ENCODE measurements at places on chromosomes 5 and 9.

DNA sequence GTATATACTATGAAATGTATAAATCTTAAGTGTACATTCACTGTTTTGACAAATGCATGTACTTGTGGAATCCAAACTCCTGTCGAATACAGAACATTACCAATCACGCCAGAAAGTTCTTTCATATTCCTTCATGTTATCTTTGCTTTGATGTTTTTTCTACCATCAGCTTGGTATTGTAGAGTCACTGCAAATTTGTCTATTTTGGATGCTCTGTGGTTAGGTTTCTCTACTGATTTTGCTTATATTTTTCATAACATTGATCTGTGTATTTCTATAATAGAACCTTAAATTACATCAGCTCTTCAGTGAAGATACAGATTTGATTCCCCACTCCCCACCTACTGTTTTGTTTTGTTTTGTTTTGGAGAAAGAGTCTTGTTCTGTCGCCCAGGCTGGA is 30.8 kb downstream of the HABP4 start:
- no peak for DNase-seq

GRCh38 chr5:89457411-89458331 is 574.7 kb upstream of the MEF2C start:
- DNase-seq: no peak

- peak; percentile 9 for DNase-seq
Observed at GRCh38 chr9:83623679-83624076, 735 bp downstream of the IDNK start.

GRCh38 chr5:180090098-180090768 is 18.7 kb upstream of the RNF130 start:
- peak; percentile 70 for DNase-seq

- DNase-seq: no peak
Observed at GRCh38 chr5:32589416-32589815, 4.1 kb downstream of the SUB1 start.

- DNase-seq: no peak
Observed at GRCh38 chr9:91812191-91812590, 137.8 kb downstream of the ROR2 start.

GRCh38 chr5:2261004-2261703 is 378.4 kb upstream of the IRX4 start:
- DNase-seq: no peak

GRCh38 chr9:79744521-79744920 is 172.8 kb downstream of the TLE4 start:
- no peak for DNase-seq

DNA sequence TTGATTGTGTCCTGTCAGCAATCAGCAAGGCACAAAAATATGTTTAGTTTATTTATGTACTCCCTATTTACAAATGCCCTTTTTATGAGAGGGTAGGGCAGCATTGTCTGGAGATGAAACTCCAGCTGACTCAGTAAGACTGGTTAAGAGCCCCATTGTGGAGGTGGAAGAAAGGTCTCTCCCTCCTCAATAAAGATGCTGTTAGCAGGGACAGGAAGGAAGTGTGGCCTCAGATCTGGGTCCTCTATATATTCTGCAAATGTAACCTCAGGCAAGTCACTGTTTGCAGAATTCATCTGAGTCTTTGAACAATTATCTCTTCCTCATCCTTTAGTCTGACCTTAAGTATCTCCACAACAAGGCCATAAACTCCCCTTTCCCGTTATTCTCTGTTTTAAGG is 48.3 kb upstream of the TRAF1 start:
- DNase-seq: no peak

DNA sequence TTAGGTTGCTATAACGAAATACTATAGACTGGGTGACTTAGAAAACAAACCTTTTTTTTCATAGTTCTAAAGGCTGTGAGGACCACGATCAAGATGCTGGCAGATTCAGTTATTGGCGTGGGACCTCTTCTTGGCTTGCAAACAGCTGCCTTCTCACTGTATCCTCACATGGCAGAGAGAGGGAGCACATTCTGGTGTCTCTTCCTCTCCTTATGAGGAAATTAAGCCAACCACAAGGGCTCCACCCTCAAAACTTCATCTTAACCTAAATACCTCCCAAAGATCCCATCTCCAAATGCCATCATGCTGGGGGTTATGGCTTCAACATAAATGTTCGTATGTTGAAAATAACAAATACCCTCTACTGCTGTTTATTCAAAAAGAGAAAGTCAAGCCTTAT is 197.1 kb downstream of the CEMIP2 start:
- no peak for DNase-seq

- no peak for DNase-seq
Observed at GRCh38 chr9:4670591-4670990, 4.3 kb upstream of the SPATA6L start.

DNA sequence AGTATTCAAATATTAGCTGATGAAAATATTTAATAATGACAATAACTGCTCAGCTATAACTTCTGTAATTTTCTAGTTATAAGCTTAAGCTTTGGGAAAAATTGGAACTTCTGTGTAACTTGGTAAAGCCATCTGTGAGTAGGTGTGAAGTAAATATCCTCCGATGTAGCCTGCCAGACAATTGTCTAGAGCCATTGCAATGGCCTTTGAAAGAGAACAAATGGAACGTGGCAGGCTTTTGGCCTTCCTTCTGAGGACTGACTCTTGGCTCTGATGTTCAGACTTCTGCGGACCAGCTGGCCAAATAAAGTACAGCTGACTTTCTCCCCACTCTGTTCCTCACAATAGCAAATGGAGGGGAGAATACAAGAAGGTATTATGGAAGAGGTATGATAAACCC is 203.4 kb upstream of the NMUR2 start:
- DNase-seq: no peak

- DNase-seq: no peak
Observed at GRCh38 chr9:108163321-108164005, 673.9 kb upstream of the KLF4 start.

DNA sequence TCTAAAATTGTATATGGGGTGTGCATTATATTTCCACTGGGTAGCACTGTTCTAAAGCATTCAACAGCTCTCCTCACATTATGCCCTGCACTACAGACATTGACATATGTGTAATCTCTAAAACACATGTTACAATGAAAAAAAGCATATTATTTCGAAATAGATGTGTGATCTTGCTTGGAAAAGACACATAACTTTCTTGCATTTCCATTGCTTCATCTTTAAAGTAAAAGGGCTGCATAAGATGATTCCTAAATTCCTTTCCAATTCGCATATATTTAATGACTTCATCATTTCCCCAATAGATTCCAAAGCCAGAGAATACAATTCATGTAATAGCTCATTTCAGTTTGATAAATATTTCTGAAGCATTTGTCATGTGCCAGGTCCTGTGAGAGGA is 566.9 kb downstream of the PDE4D start:
- no peak for DNase-seq

GRCh38 chr9:116456490-116457088 is 230.5 kb upstream of the TRIM32 start:
- no peak for DNase-seq

GRCh38 chr9:70435948-70436347 is 21.5 kb upstream of the KLF9 start:
- DNase-seq: no peak

GRCh38 chr9:38737246-38737645 is 17.3 kb upstream of the FAM240B start:
- DNase-seq: no peak

GRCh38 chr5:139276426-139276825 is 17.1 kb upstream of the MATR3 start:
- DNase-seq: no peak

- DNase-seq: no peak
Observed at GRCh38 chr5:177194268-177194667, 60.7 kb downstream of the NSD1 start.

- peak; percentile 79 for DNase-seq
Observed at GRCh38 chr5:132369474-132370180, at the start of gene SLC22A5. TSS of gene SLC22A5 (plus strand) at chr5:132369710. CDS start at chr5:132369973, 263 bp downstream.

DNA sequence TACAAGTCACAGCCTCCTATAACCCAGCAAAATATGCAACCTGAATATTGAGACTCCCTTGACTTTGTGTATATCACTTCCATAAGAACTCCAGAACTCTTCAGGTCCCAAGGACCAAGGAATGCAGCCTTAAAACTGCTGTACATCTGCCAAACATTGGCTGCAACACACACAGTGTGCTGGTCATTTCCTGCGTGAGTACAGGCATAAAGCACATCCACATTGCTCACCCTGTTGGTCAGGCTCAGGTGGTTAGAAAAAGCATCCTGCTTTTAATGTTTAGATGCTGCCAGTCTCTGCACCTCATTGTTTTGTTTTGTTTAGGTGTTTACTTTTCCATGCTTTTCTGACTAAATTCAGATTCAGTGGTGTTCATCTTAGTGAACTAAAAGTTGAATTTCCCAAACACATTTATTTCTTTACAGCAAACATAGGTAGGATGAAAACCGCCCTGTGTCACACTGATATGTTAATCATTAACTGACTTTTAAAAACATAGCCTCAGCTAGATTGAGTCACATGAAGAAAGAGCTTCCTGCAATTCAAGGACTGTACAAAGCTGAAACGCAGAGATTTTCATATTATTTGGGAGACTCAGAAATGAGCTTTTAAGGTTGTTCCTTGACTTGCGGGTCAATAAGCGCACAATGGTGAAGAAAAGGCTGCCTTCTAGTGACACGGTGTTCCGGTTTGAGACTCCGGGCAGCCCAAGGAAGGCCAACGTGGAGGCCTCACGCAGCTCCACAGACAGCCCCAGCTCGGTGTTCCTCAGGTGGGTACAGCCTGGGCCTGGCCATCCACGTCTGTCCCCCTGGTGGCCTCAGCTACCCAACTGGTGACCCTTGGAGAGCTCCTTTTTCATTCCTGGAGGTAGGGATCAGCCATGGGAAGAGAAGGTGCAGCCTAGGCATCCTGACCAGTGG is 52.2 kb upstream of the GRAMD2B start:
- no peak for DNase-seq

GRCh38 chr5:74517700-74518099 is 122.8 kb downstream of the ENC1 start:
- DNase-seq: no peak

GRCh38 chr5:1208743-1209488 is 7.5 kb downstream of the SLC6A19 start:
- no peak for DNase-seq

GRCh38 chr5:167773668-167774301 is 517.7 kb upstream of the WWC1 start:
- no peak for DNase-seq

DNA sequence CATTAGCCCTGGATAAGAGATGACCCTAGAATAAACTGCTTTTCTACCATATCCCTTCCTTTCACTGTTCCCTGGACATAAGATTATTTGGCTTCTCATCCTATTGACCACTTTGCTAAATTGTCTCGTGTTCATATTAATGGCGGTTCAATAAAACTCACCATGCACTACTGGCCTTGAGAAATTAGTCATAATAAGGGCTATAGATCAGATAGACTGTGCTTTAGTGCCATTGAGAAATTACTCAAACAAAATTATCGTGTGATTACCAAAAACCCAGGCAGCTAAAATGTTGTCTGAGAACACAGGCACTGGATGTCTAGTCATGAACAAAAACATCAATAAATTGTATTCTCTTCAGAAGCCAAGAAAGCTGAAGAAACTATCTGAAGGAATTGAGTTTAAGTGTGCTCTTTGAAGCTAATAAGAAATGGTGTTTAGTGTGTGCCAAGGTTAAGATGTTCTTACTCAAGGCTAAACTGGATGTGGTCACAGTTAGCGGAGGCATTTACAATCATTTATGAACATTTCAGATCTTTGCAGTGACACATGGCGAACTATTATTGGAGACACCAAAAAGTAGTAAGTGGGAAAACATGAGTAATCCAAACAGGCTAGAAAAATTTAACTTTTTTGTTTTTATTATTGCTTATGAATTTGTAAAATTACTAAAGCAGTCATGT is 460.4 kb upstream of the RORB start:
- DNase-seq: peak; percentile 2

GRCh38 chr5:137200906-137201700 is 298.0 kb downstream of the SPOCK1 start:
- DNase-seq: no peak

- DNase-seq: no peak
Observed at GRCh38 chr9:2497666-2498400, 123.8 kb upstream of the VLDLR start.

GRCh38 chr5:142939006-142939405 is 168.8 kb downstream of the ARHGAP26 start:
- DNase-seq: no peak

DNA sequence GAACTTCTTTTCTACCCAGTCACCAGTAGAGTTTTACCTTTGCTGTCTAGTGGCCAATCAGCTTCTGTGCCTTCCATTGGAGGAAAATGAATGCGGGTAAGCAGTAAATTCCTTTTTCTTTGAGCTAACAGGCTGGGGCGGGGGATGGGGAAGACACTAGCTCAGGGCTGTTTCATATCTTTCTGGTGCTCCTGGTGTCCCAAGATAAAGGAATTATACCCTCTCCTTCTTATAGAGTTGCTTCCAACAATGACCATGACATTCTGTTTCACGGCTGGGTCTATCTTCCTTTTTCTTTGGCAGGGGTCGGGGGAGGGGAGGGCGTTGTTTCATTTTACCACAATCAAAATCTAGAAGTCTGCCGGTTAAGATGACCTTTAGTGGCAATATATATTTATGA is 51.2 kb upstream of the RPS23 start:
- DNase-seq: no peak

DNA sequence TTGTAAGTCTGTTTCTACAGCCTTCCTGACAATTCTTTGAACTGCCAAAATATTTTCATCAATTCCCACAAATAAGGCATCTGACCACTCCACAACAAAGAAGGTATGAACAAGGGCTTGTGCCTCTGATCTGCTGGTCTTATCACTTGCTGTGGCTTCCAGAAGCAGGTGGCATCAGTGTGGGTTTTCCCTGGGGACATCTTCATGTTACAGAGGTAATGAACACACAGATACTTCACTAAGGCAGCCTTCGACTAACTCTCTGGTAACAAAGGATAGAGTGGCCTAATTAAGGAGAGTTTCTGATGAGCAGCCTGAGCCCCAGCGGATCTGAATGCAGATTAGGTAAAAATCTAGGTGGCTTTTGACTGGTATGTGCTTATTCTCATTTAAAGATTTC is 15.2 kb upstream of the ERAP2 start:
- DNase-seq: no peak

- no peak for DNase-seq
Observed at GRCh38 chr5:170142196-170142595, 36.5 kb downstream of the FOXI1 start.

DNA sequence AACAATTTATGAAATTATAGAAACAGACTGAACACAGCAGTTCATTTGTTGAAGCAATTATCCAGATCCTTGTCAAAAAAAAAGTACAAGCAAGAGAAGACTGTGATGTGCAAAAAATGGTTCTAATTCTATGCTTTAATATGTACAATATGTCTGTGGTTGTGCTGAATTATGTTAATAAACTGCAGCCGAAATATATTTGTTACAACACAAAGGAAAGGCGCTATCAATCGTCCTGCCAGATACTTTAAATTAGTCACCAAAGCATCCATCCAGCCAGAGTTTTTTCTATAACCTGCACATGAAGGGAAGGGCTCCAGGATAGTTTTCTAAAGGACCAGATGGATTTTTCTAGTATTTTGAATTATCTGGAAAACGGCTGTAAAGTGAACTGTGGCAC is 259.5 kb downstream of the BNC2 start:
- DNase-seq: no peak

All from T-helper 2 cell (primary cell).